ENCODE measurements at places on chromosomes 5 and 9.

DNA sequence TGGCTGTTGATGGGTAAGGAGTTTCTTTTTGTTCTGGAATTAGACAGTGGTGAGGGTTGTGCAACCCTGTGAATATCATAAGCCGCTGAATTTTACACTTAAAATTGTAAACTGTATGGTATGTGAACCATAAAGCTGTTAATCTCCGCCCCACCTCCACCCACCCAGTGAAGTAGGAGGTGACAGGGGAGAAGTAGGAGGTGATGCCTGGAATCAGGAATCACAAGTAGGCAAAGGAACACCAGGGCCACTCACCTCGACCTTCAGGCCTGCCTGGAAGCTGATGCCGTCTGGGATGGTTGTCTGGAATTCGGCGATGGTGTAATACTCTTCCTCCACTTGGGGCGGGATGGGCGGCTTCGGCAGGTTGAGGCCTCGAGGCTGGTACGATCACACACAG, 62.3 kb upstream of the UBTD2 start:
- no peak for DNase-seq

DNA sequence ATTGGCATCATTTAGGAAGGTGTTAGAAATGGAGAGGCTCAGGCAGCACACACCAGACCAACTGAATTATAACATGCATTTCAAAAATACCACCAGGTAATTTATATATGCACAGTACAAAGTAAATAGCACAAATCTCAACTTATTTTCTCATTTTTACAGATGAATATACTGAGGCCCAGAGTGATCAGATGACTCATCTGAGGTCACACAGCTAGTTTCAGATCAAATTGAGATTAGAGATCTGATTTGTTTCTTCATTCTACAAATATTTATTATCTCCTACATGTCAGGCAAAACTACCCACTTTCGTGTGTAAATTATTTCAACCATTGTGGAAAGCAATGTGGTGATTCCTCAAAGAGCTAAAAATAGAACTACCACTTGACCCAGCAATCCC, 507.1 kb downstream of the TLE4 start:
- no peak for DNase-seq

DNA sequence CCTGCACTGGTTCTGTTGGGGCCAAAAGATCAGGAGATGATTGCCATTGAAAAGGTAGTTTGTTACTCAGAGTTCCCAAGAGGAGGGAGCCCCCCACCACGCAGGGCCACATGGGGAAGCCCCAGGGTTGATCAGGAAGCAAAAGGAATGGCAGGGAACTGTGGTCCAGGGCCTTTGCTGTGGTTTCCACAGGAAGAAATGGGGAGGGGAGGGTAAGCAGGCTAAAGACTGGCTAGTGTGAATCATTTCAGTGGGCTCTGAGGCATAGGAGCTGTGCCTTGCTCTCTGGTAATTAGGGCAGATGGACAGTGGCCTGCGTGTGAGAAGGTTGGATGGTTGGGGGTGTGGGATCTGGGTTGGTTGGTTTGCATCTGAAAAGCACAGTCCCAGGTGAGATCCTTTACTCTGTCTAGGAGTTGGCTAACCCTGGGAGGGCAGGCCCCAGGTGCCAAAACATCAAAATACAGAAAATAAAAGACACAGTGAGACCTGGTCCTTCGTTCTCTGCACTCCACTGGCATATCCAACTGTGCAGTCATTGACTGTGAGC, 66.1 kb downstream of the PTPDC1 start:
- DNase-seq, result no peak

DNA sequence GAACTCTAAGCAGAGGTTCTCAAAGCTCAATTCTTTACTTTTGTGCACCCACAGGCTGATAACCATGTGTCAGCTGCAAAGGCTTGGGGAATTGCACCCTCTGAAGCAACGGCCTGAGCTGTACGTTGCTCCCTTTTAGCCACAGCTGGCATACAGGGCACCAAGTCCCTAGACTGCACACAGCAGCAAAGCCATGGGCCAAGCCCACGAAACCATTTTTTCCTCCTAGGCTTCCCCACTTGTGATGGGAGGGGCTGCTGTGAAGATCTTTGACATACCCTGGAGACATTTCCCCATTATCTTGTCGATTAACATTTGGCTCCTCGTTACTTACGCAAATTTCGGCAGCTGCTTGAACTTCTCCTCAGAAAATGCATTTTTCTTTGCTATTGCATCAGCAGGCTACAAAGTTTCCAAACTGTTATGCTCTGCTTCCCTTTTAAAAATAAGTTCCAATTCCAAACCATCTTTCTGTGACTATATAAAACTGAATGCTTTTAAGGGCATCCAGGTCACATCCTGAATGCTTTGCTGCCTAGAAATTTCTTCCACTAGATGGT, 23.0 kb downstream of the KIAA0825 start:
- no peak for DNase-seq

DNA sequence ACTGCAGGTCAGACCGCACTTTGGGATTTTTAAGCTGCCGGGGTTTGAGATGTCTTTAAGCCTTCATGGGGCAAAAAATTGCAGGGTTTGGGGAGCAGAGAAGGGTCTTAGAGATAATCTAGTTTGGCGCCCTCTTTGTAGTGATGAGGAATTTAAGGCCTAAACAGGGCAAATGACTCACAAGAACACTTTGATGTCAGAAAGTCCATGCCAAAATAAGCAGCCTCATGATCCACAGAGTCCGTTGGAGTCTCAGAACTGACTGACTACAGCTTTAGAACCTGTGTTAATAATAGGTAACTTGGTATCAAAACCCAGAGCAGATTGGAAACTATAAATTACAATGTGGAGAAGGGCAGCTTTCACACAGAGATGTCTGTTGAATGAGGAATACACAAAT, 35.9 kb upstream of the PTGS1 start:
- no peak for DNase-seq

- no peak for DNase-seq
Observed at GRCh38 chr9:95189251-95190098, 128.0 kb downstream of the FANCC start.

- DNase-seq, result no peak
Observed at GRCh38 chr5:17269201-17269600, 51.8 kb downstream of the BASP1 start.
